ENCODE measurements at places on chromosomes 5 and 9.
A peak's percentile ranks its signal among the peaks of the same experiment; 100 is the strongest.

- DNase-seq: no peak
These were observed 11.0 kb downstream of the TRIO start for GRCh38 chr5:14153932-14154731.

DNA sequence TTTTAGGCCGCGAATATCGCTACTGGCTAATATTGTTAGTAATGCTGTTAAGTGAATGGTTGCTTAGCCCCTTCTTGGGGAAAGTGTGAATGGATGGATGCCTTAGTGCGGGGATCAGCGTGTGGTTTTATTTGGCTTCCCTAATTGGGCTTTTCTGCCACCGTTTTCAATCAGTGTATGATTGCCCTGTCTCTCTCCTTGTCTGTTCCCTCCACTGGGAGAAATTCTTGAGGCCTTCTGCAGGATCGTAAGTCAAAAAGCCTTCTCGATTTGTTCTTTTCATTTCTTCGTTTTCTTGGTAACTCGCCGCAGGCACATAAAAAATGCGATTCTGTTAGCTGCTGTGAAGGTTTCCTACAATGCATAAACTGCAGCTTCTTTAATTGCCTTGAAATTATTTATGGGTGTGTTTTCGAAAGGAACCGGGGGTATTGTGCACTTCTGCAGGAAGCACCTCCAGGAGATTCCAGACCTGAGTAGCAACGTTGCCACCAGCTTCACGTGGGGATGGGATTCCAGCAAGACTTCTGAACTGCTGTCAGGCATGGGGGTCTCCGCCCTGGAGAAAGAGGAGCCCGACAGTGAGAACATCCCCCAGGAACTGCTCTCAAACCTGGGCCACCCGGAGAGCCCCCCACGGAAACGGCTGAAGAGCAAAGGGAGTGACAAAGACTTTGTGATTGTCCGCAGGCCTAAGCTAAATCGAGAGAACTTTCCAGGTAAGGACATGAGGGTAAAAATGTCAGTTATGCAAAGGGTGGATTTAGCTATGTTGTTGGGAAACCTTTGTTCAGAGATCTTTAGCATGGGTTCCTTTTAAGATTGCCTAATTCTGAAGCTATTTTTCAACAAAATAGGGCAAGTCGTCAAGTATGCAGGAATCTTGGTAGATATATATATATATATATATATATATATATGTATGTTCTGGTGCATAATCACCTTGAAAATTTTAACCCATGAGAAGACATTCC is 700 bp downstream of the SKP2 start:
- DNase-seq: no peak

GRCh38 chr5:127840809-127841208 is 137.6 kb downstream of the CCDC192 start:
- DNase-seq: no peak

GRCh38 chr9:107163370-107163769 is 119.7 kb upstream of the RAD23B start:
- DNase-seq: no peak

- no peak for DNase-seq
These were observed 46.5 kb downstream of the EPB41L4A start for GRCh38 chr5:112372543-112372942.

GRCh38 chr9:98327249-98327561 is 71.8 kb upstream of the TBC1D2 start:
- DNase-seq: no peak

GRCh38 chr5:112691758-112692157 is 45.9 kb upstream of the APC start:
- no peak for DNase-seq

DNA sequence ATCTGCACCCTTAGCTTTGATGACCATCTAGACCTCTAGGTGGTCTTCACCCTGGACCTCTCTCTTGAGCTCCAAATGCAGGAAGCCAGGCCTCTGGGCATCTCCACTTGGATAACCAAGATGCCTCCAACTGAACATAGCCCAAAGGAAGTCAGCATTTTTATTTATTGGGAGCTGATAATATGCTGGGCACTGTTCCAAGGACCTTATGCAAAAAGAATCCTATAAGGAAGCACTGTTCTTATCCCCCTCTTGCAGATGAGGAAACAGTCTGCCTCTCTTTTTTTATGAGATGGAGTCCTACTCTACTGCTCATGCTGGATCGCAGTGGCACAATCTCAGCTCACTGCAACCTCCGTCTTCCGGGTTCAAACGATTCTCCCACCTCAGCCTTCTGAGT is 219.9 kb downstream of the CDK5RAP2 start:
- DNase-seq: no peak

- no peak for DNase-seq
These were observed 1.9 kb downstream of the CD274 start for GRCh38 chr9:5452286-5452609.

DNA sequence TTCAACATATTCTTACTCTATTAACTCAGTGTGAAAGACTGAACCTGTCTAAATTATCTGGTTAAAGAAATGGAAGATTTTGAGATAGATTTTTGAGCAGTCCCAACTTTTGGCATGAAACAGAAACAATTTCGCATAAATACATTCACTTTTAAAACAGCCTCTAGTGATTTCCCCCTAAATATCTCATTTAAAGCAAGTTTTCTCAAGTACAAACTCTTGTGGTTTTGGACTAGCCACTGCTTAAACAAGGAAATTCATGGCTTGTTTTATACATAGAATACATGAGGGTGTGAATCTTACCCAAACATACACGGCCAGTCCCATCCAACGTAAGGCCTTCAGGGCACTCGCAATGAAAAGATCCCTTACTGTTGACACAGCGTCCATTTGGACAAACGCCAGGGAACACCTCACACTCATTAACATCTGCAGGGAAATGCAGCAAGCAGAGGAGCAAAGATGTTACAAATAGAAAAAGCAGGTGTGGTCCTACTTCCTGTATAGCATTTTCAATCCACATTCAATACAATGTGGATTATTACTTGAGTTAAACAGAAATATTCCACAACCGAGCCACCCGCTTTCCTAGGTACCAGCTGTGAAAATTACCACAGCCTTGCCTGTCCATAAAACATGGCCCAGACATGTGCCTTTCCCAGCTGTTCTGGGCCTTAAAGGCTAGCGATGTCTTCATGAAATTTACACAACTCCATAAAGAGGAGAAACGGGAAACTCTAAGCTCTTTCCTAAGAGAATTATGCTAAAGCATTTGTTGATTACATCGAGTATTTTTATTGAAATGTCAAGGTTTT is 188.8 kb downstream of the FBN2 start:
- no peak for DNase-seq

GRCh38 chr5:165457859-165458481 is 1952.6 kb downstream of the MAT2B start:
- DNase-seq: peak; percentile 22

All from retinal pigment epithelial cell (primary cell).